ENCODE measurements at places on chromosomes 12 and 14.

- no peak for DNase-seq
These were observed 188.2 kb downstream of the PLCZ1 start for GRCh38 chr12:18549598-18549997.

- no peak for DNase-seq
These were observed 17.6 kb downstream of the MBIP start for GRCh38 chr14:36302823-36303222.

GRCh38 chr14:24051176-24051788 lies 527 bp upstream of the CARMIL3 start:
- no peak for DNase-seq

GRCh38 chr12:121789233-121789781 lies 4.2 kb downstream of the RHOF start:
- no peak for DNase-seq

GRCh38 chr12:68462803-68463202 lies 130.6 kb upstream of the MDM1 start:
- DNase-seq = no peak

DNA sequence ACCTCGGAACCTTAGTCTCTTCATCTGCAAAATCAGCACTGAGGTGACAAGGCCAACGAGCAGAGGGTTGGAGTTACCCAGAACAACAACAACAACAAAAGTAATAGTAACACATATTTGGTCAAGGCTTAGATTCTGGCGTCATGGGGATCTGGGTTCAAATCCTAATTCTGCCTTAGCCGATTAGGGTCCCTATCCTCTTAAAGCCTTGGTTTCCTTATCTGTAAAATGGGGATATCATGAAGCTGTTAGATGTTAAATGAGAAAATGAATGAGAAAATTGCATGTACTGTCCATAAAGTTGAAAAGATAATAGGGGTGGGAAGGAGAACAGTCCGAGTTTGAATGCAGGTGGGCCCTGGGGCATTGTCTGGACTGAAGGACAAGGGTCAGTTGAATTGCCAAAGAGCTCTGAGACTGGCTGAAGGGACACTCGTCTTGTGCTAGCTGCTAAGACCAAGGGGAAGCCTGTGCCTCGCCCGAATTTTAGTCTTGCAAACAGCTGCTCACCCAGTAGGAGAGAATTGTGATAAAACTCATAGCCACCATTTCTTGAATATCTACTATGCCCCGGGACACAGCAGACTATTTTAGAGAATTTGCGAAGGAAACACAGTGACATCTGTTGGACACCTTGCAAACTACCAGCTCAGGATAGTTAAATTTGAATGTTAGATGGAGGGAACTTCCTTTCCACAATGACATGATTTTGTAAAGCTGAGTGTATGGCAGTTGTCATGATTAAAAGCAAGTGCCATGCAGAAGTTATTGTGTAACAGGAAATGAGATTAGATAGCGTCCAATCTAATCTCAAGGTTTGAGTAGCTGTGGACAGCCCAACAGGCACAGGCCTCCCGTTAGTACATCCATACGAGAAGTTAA lies 6.8 kb upstream of the HNF1A start:
- DNase-seq = no peak

DNA sequence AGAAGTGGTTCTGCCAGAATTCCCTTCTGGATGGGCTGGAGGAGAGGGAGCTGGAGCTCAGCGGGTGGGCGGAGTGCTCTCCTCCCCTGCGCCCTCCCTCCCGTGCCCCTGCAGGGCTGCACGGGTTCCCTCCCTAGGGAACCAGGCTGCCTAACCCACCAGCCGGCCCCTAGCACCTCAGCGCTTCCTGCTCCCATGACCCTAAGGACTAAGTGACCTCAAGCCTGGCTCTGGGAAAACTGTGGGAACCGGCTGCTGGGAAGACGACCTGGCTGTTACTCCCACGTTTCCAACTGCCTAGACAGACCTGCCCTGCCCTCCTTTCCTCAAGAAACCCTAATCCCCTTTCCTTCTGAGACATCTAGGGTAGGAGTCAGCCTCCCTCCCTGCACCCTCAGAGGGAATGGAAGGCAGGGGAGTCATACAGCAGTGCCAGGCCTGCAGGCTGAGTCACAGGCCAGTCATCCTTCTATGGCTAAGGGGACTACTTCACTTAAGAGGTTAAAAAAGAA lies 31.5 kb downstream of the SLC6A12 start:
- DNase-seq = no peak
